Activated CD4-positive, CD25-positive, alpha-beta regulatory T cell (primary cell): ENCODE measurements at places on chromosomes 2 and 18.

GRCh38 chr2:11863513-11864328, 117.3 kb downstream of the LPIN1 start:
- DNase-seq = peak; percentile 36

DNA sequence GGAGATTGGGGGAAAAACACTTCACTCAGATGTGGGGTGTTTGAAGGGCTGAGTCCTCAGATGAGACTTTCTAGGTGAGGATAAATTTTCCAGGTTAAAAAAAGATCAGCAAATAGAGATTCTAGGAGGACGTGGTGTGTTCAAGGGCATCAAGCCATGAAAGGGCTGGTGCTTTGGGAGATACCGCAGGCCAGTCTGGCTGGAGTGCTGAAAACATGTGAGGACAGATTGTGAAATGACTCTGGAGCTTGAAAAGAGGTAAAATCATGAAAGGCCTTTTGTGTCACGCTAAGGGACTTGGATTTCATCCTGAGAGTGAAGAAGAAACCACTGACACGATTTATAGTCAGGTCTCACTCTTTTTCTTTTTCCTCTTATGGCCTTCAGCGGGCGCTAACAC, 320.5 kb downstream of the DPP10 start:
- no peak for DNase-seq

DNA sequence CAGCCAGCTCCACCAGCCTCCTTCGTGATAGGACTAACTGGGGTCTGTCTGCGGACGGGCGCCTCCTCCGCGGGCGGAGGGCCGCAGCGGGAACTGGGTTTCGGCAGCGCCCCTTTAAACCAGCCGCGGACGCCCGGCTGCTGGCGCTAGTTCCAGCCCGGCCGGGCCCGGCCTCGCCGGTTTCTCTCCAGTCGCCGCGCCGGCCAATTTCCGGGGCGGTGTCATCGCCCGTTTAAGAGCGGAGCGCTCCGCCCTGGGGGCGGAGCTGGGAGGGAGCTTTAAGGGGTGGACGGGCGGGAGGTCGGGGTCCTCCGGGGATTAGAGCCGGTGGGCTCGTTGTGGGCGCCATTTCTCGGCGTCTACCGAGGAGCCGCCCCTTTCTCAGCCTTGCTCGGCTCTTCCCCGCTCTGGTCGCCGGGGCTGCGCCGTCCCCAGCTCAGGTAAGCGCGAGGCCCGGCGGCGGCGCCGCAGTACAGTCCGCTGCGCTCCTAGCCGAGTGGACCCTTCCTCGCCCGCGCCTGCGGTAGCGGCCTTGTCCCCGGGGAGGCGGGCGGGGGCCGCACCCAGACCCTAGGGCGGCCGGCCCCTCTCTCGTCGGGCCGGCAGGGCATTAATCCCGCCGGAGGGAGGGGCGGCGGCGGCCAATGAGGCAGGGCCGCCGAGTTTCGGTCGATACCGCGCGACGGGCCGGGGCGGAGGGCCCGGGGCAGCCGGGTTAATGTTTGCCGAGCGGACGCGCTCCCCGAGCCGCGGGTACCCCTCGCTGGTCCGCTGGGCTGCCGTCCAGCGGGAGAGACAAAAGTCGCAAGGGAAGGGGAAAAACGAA, at the start of gene EPB41L5:
Gene EPB41L5 (plus strand): TSS at position 307 of the 826 bp plus-strand sequence. CDS start 6,008 bp downstream, outside the sequence.
- peak; percentile 49 for DNase-seq

GRCh38 chr2:239337122-239337876, 63.5 kb downstream of the HDAC4 start:
- DNase-seq = no peak

GRCh38 chr2:229832510-229832898, 89.3 kb downstream of the TRIP12 start:
- no peak for DNase-seq

- DNase-seq = no peak
Observed at GRCh38 chr2:216345846-216346245, 26.4 kb downstream of the MARCHF4 start.

- no peak for DNase-seq
Observed at GRCh38 chr18:76975577-76976110, 153.3 kb downstream of the ZNF236 start.

- no peak for DNase-seq
Observed at GRCh38 chr2:58612973-58613372, 371.8 kb upstream of the FANCL start.

DNA sequence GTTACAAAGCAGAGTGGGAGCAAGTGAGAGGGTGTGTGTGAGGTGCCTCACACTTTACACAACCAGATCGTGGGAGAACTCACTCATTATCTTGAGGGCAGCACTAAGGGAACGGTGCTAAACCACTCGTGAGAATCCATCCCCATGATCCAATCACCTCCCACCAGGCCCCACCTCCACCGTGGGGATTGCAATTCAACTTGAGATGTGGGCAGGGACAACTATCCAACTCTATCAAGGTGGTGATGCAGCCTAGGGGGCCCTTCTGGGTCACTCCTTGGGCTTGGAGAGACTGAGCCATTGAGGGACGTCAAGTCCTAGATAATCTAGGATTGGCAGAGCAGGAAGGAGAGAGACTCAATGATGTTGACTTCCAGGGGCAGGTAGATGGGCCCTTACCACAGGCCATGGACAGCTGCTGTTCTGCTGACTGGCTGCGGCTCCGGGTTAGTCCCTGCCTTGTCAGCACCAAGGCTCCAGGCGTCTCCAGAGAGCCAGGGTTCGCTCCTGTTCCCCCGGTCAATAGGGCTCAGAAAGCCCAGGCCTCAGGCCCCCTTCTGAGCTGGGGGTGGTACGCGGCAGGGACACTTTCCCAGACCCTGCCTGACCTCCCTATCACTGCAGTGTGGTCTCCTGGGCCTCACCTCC, 193.2 kb upstream of the HS6ST1 start:
- no peak for DNase-seq

DNA sequence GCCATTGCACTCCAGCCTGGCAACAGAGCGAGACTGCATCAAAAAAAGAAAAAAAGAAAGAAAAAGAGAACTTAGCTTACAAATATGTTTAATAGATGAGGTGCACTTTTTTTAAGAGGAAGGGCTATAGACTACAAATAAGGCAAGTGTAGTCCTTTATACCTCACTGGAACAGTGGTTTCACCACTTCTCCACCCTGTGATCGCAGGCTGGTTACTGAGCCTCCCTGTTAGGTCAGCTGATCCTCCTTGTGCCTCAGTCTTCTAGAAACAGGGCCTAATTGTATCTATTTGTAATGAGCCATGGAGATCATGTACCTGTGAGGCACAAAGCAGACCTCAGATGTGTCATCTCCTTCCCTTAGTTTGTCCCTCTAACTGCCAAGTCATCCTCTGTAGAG, 4.5 kb downstream of the CXCR2 start:
- no peak for DNase-seq

DNA sequence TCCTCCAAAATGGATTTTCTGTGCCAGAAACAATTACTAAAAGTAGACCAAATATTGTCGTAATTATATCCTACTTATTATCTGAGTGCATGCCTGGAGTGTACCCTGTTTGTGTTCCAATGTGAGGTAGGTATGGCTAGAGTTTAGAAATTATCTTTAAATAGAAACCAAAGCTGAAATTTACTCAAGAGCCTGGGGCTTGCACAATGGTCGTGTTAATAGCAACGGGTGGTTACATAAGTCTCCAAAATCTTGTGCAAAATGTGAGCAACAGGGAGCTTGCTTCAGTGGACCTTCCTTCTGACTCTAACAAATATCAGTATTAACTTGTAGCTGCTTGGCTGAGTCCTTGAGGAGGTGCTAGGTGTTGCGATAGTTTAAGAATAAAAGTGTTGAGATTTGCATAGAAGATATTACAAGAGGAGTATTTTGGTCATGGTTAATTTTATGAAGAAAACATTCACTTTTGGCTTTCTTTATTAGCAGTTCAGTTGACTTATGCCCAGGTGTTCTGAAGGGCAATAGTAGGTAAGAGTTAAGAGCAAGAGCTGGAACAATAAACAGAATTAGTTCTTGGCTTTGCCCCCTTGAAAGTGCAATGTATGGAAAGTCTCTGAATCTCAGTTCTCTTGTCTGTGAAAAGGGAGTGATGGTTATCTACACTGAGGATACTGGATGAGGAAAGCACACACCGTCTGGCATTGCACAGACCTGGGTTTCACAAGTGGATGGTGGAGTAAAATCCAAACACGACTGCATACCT, 4.6 kb downstream of the CXCR4 start:
- DNase-seq = no peak

DNA sequence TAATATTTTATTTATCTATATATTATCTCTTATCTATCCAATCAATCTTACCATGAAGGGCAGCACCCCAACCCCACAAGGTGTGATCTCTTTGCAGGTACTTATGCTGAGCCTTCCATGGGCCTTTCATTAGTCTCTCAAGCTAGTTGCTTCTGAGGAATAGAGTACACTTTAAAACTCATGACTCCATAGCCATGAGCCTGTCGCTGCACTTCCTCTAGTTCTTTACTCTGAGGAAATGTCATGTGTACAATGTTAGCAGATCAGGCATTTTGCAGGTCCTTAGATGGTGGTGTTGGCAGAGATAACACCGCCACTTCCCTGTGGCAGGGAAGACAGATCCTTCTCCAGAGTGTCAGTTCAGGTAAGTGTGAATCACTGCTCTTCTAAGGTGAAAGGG, 29.5 kb upstream of the STAT4 start:
- no peak for DNase-seq

DNA sequence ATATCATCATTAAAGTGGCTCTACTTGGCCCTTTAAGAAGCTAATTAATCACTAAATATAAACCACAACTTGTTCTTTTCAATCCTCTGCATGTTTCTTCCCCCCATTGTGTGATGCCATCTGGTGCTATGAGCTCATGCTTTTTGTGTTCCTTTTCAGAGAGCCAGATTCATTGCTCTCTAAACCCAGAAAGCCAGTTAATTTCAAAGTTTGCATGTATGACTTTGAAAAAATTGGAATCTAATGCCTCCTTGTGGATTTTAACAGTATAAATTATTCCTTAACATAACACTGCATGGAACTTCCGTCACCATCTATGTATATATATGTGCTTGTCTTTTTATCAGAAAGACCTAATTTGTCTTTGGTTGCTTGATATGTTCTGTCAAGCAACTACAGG, 31.1 kb downstream of the TMEM178A start:
- DNase-seq = no peak

GRCh38 chr2:9974343-9974742, 22.9 kb downstream of the GRHL1 start:
- DNase-seq = no peak

DNA sequence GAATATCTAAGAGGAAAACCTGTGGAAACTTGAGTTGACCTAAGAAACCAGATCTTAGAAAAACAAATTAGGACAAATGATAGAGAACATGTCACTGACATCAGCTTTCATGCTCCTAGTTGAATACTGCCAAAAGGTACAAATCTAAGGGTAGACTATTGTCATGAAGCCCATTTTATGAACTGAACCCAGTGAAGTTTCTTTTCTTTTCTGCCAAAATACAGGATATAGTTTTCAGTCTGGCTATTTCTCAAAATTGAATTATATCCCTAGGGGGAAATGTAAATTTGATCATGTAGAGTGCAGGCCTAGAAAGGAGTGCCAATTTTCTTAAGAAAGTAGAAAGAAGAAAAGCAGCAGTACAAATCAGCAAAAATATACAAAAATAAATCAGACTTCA, 46.6 kb downstream of the FSIP2 start:
- no peak for DNase-seq

- peak; percentile 74 for DNase-seq
Observed at GRCh38 chr2:127081826-127082633, 24.9 kb downstream of the BIN1 start.

DNA sequence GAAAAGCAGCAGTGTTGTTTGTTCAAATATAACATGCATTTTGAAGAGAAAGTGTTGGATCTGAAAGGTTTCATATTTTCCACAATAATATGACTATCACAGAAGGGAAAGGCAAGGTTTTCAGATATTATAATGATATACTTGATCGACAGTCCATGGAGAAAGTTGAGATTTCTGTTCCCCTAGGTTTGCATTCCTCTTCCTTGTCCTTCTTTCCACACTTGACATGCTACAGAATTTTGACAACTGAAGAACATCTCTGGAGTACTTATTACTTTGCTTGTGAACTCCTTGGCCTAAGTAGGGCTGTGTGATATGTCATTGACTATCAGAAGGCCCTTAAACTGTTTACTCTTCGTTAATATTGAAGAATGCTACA, 46.5 kb downstream of the TMEFF2 start:
- DNase-seq = no peak

- DNase-seq = no peak
Observed at GRCh38 chr2:191845248-191845715, 1.6 kb downstream of the CAVIN2 start.

- no peak for DNase-seq
Observed at GRCh38 chr18:9003406-9004100, 98.9 kb upstream of the NDUFV2 start.

DNA sequence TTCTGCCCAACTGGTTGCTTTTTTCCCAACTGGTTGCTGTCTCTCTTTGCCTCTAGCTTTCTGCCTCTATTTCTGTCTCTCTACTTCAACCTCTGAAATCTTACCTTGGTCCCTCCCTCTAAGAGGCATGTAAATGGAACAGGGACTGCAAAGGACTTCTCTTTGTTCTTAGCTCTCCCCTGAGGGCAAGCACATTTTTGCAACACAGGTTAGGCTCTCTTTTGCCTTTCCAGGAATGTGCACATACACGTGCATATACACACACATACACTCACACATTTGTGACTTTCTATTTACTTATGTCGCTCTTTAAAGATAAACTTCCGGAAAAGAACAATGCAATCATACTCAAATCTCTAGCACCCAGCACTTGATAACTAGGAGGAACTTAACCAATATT, 262.6 kb upstream of the DDX18 start:
- DNase-seq = no peak

DNA sequence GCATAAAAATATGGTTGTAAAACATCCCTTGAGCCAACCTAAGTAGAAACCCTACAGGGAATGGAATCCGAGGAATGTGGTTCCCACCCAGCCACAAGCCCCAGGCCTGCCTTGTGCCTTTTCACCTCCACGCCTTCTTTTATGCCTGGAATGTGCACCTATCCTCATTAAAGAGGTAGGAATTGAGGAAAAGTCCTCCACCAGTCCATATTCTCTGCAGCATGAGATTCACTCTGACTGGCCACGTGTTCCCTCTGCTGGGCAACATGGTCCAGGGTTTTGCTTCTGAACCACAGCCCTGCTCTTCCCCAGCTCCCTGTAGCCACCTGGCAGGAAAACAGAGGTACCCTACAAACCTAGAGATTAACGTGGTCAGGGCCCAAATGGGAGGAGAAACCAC, 787.9 kb upstream of the RAB6C start:
- no peak for DNase-seq

GRCh38 chr2:20526708-20527107, 79.8 kb downstream of the RHOB start:
- no peak for DNase-seq

GRCh38 chr2:168194784-168195522, 52.4 kb downstream of the STK39 start:
- DNase-seq = no peak

GRCh38 chr18:28905509-28905908, 728.6 kb upstream of the CDH2 start:
- DNase-seq = no peak

GRCh38 chr2:102266204-102266603, 45.2 kb upstream of the IL1RL1 start:
- no peak for DNase-seq

GRCh38 chr2:152056418-152056817, 42.4 kb downstream of the CACNB4 start:
- no peak for DNase-seq
